ENCODE measurements at places on chromosomes 16 and 17.

- DNase-seq: no peak
Observed at GRCh38 chr16:52603015-52603414, 56.1 kb upstream of the TOX3 start.

DNA sequence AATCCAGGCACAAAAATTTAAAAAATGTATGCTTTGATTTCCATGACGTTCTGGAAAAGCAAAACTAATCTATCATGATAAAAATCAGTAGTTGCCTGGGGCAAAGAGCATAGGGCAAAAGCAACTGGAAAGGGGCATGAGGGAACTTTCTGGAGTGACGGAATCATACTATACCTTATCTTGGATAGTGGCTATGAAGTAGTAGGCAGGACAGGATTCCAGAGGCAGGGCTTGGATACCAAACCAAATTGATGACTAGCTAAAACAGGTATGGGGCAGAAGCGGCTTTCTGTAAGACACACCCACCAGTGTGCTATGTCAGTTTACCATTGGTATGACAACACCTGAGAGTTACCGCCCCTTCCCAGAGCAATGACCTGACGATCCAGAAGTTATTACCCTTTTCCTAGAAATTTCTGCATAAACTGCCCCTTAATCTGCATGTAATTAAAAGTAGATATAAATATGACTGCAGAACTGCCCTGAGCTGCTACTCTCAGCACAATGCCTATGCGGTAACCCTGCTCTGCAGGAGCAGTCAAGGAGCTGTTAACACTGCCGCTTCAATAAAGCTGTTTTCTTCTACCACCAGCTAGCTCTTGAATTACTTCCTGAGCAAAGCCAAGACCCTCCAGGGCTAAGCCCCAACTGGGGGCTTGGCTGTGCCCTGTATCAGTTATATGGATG is 56.7 kb downstream of the CFDP1 start:
- no peak for DNase-seq

DNA sequence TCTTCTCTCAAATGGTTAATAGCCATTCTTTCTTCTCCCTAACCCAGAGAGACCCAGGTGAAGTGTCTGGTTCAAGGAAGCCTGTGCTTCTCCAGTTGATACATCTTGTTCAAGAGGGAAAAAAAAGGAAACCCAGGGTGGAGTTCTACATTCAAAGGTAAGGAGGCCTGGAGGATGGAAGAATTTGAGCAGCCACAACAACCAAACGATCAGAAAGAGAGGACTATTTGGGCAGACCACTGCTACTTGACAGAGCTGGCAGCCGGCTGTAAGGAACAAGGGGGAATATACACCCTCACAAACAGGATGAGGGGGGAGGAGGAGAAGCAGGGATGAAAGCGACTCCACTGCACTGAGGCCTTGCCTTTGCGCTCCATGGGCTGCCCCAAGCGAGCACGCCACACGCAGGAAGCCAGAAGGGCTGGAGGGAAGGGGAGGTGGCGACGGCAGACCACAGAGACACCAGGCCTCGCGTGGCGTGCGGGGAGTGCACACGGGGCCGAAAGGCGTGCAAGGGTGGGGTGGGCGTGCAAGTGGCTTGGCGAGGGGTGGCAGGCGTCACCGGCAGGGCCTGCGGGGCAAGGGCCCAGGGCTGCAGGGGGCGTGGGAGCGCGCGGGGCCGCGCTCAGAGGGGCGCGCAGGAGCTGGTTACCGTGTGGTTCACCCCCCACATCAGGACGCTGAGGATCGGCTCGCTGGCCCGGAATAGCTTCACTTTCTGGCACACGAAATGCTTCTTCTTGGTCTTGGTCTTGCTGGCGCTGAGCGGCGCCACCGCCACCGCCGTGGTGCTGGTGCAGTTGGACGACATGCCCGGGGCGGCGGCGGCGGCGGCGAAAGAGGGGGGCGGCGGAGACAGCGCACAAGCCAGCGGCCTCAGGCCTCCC is 499 bp downstream of the PIP4K2B start:
- peak; percentile 48 for DNase-seq

GRCh38 chr16:54236773-54237172 is 49.8 kb downstream of the IRX3 start:
- no peak for DNase-seq

DNA sequence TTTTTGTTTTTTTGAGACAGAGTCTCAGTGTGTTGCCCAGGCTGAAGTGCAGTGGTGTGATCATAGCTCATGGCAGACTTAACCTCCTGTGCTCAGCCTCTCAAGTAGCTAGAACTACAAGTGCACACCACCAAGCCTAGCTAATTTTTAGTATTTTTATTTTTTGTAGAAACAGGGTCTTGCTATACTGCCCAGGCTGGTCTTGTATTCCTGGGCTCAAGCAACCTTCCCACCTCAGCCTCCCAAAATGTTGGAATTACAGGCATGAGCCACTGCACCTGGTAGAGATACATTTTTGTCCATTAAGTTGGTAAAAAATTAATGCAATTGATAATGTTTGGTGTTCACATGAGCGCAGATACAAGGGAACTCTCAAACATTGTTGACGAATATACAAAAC is 22.2 kb upstream of the SRCIN1 start:
- no peak for DNase-seq

GRCh38 chr17:50130559-50131305 is 772 bp upstream of the SAMD14 start:
- DNase-seq: peak; percentile 28

GRCh38 chr17:77740481-77740880 is 218.0 kb upstream of the TNRC6C start:
- DNase-seq: no peak

GRCh38 chr17:7929158-7930023 is at the start of gene KCNAB3:
KCNAB3 (minus strand) TSS chr17:7929856; CDS start chr17:7929435, 421 bp downstream.
- DNase-seq: peak; percentile 35

- peak; percentile 98 for DNase-seq
Observed at GRCh38 chr17:64506201-64506575, at the start of gene DDX5. DDX5 (minus strand) TSS chr17:64506289; CDS start chr17:64506119, 170 bp downstream.

GRCh38 chr16:4214215-4214621 is 27.7 kb downstream of the SRL start:
- no peak for DNase-seq

Data from activated naive CD8-positive, alpha-beta T cell treated with anti-CD3 and anti-CD28 coated beads, Interleukin-2, amount 50 U/mL, for 24 hours (primary cell).